ENCODE measurements at places on chromosomes 1 and 21.

GRCh38 chr1:101227837-101228236 is 9.0 kb upstream of the S1PR1 start:
- DNase-seq = no peak

- no peak for DNase-seq
Observed at GRCh38 chr1:103170609-103171008, 62.3 kb upstream of the COL11A1 start.

GRCh38 chr1:2110738-2111673 is 60.8 kb downstream of the PRKCZ start:
- DNase-seq = no peak

- DNase-seq = no peak
Observed at GRCh38 chr1:13808729-13809131, 108.7 kb downstream of the PRDM2 start.

- no peak for DNase-seq
Observed at GRCh38 chr1:18444563-18444962, 36.2 kb upstream of the KLHDC7A start.

DNA sequence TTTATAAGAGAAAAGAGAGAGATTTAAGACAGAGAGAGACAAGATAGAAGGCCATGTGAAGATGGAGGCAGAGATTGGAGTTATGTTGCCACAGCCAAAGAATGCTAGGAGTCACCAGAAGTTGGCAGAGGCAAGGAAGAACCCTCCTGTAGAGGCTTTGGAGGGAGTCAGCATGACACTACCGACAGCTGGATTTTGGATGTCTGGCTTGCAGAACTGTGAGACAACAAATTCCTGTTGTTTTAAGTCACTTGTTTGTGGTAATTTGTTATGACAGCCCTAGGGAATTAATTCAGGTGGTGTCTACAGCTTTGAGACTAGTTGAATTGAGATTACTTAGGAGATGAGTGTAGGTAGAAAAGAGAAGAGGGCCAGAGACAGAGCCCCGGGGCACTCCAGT is 158.5 kb downstream of the DNM3 start:
- no peak for DNase-seq

DNA sequence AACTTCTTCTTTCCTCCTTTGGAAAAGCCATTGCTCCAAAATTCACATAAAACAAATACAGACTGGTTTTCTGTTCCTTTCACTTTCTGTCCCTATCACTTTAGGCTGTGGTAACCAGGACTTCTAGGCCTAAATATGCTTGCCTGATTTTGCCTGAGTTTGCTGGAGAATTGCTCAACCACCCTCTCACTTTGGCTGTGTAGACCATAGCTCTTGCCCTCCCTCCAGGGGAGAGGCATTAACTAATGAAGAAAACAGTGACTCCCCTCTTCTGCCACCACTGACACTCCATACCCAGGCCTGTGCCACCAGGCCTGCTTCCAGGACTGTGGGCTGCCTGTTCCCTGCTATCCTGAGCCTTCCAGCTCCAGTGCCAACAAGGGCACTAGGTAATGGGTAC is 163.5 kb downstream of the TOMM20 start:
- no peak for DNase-seq

Measured in activated CD4-positive, alpha-beta T cell treated with anti-CD3 and anti-CD28 coated beads, Interleukin-2, amount 50 U/mL, for 1 hour (primary cell).